ENCODE measurements at places on chromosomes 16 and 17.
A peak's percentile ranks its signal among the peaks of the same experiment; 100 is the strongest.

DNA sequence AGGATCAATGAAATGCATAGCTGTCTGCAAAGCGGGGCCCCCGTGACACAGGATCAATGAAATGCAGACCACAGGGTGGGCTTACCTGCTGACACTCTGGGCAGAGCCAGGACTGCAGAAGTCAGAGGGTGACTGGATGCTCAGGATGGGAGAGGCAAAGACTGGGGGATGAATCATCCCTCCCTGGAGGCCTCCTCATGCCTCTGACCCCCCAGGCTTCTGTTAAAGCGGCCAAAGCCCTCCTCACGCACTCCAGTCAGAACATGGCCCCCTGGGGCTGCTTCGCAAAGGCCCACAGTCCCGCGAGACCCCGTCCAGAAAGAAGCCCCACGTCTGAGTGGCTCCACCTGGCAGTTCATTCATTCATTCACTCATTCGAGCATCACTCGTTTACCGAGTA, 38.4 kb upstream of the FOXF1 start:
- no peak for DNase-seq

- no peak for DNase-seq
These were observed 52.0 kb upstream of the TEX2 start for GRCh38 chr17:64315032-64315490.

- DNase-seq: no peak
These were observed 30.9 kb upstream of the ABCA3 start for GRCh38 chr16:2371421-2371820.

GRCh38 chr16:57959121-57959520, 11.8 kb downstream of the CNGB1 start:
- no peak for DNase-seq

DNA sequence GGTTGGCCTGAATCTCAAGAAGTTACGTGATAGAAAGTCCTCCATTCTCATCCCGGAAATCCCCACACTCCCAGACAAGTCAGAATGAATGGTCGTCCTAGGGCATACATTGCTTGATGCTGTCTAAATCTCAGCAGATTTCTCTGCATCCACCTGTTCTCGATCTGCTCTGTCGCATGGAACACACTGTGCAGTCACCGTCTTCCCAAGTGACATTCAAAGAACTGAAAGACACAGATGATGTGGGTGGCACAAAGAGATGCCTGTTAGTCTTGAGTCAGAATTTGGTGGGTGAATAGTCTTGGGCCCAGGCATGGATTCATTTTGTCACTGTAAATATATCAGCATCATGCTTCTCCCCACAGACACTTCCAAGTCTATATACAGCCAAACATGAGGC, 518 bp upstream of the KRTAP9-3 start:
- no peak for DNase-seq

DNA sequence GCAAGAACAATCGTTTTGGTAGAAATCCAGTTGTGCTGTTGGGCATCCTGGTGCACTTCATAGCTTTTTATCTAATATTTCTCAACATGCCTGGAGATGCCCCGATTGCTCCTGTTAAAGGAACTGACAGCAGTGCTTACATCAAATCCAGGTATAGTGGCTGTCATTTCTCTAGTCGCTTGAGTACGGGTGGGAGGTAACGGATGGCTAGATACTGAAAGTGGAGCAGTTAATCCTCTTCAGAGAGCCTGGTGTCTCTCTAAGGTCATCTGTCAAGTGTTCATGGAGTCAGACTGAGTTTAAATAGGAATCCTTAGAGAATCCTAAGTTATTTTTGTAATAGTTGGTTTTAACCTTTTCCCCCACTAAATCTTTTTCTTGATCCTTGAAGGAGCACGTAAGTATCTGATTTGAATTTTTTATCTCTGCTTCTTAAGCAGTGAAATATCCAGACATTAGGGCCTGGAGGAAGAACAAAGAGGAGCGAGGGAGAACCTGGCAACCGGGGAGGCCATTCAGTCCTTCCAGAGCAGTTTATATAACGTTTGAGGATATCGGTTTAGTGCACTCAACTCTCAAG, 37.2 kb downstream of the MFSD11 start:
- DNase-seq: no peak

GRCh38 chr16:67930678-67931211, 917 bp downstream of the CTRL start:
- no peak for DNase-seq

- DNase-seq: no peak
These were observed 10.1 kb downstream of the METRNL start for GRCh38 chr17:83089328-83090132.

DNA sequence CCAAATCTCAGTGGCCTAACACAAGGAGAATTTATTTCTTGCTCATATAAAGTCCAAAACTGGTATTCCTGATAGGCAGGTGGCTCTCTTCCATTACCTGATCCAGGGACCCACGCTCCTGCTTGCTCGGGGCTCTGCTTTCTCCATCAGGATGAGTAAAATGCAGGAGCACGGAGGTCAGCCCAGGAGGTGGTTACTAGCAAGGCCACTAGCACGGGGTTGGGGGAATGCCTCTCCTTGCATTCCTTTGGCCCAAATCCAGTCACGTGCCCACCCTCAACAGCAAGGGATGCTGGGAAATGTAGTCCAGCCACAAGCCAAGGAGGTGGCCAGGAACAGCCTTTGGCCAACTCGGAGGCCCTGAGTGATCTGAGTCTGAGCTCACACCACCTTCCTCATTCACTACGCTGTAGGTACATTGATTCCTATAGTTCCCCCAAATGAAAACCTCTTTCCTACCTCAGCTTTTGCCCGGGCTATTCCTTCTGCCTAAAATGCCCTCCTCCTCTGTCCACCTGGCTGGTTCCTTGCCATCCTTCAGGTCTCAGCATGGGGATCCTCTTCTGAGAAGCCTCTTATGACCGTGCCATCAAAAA, 38.3 kb upstream of the HAPSTR1 start:
- peak; percentile 50 for DNase-seq

DNA sequence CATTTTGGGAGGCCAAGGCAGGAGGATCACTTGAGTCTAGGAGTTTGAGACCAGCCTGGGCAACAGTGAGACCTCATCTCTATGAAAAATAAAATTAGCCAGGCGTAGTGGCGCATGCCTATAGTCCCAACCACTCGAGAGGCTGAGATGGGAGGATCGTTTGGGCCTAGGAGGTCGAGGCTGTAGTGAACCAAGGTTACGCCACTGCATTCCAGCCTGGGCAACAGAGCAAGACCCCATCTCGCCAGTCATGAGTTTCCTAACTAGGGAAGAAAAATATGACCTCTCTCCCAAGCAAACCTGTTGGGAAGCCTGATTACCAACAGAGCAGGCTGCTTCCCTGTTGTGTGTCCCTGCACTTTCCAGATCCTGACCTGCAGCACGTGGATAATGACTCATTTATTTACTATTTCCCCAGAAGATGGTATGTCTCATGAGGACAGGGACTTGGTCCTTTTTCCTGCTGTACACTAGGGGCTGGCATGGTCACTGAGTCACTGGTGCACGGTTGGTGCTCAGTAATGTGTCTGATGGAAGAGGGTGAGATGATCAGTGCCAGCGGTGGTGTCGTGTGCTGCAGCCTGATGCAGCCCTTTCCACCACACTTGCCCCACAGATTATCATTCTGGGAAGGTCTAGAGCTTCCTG, 30.8 kb downstream of the NMT1 start:
- DNase-seq: no peak

DNA sequence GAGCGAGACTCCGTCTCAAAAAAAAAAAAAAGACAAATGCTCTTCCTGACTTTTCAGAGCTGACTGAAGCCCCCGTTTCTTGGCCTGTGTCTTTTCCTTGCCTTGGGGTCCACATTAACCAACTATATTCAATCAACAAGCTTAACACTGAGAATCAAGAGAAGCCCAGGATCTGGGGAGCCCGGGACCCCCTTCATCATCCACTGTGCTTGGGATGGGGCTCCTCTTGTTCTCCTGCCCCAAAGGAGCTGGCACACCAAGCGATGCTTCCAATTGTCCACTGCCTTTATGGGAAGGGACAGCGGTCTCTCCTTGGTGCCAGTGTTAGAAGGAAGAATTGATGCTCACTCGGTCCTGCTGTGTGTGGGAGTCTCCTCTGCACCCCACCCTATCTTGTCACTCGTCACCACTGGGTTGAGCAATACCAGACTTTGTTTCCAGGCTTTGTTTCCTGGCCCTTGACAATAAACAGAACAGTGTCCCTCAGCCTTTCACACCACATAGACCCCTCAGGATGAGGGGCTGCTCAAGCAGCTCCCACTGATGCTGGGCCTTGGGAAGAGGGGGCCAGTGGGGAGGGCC, 146.7 kb downstream of the KCNJ12 start:
- no peak for DNase-seq

GRCh38 chr17:48800626-48801217, 16.3 kb downstream of the TTLL6 start:
- DNase-seq: no peak

- no peak for DNase-seq
These were observed 32.0 kb upstream of the ENDOV start for GRCh38 chr17:80382956-80383355.

- no peak for DNase-seq
These were observed 97.0 kb downstream of the MRTFB start for GRCh38 chr16:14168146-14168545.

GRCh38 chr17:74128456-74129211, 74.8 kb upstream of the RPL38 start:
- DNase-seq: no peak

GRCh38 chr16:83335076-83335475, 472.7 kb upstream of the HSBP1 start:
- no peak for DNase-seq

- no peak for DNase-seq
These were observed 6.4 kb upstream of the PRR14 start for GRCh38 chr16:30644334-30644830.

DNA sequence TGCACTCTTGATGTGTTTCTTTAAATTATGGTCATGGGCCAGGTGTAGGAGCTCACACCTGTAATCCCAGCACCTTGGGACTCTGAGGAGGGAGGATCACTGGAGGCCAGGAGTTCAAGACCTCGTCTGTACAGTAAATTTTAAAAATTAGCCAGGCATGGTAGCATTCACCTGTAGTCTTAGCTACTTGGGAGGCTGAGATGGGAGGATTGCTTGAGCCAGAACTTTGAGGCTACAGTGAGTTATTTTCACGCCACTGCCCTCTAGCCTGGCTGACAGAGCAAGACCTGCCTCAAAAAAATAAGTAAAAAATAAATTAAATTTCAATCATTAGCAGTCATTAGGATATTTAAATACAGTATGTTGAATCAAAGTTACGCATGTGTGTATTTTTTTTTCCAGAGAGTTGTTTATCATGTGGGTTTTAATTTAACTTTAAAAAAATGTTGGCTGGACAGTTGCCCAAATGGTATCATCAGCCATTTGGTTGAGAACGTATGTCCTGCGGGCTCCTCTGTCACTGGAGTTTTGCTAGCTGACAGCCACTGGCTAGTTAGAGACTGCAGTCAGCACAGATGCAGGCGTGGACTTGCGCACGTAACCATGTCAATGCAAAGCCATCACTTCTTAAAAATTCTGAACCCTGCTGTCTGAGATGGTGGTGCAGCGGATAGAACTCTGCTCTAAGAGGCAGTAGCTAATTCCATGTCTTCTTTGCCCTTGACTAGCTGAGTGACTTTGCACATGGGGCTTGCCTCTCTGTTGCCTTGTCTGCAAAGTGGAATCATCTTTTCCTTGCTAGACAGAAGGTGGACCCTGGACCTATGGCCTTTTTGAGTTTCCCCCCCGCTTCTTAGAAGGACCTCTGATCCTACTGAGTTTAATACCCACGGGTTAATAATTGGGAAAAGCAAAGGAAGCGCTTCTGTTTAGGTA, 40.0 kb downstream of the MAPT start:
- DNase-seq: no peak

GRCh38 chr17:80675438-80676095, 130.9 kb downstream of the RPTOR start:
- no peak for DNase-seq

- DNase-seq: no peak
These were observed 81.6 kb upstream of the LGALS9 start for GRCh38 chr17:27549251-27549893.

DNA sequence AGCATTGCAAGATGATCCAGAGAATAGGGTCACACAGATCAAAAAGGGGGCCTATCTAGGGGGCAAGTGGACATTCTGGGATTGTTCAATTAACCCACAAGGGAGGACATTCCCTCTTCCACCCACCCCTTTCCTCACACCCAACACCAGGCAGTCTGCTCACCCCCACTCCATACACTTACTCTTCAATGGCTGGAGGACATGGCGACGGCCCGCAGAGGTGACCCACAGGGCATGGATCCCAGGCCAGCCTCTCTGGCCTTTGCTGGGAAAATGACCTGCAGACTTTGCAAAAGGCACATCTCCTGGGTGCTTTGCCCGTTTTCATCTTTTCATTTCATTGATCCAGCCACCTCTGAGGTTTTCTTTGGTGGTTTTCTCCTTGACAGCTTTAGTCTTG, 1.7 kb upstream of the CACNG5 start:
- DNase-seq: no peak

DNA sequence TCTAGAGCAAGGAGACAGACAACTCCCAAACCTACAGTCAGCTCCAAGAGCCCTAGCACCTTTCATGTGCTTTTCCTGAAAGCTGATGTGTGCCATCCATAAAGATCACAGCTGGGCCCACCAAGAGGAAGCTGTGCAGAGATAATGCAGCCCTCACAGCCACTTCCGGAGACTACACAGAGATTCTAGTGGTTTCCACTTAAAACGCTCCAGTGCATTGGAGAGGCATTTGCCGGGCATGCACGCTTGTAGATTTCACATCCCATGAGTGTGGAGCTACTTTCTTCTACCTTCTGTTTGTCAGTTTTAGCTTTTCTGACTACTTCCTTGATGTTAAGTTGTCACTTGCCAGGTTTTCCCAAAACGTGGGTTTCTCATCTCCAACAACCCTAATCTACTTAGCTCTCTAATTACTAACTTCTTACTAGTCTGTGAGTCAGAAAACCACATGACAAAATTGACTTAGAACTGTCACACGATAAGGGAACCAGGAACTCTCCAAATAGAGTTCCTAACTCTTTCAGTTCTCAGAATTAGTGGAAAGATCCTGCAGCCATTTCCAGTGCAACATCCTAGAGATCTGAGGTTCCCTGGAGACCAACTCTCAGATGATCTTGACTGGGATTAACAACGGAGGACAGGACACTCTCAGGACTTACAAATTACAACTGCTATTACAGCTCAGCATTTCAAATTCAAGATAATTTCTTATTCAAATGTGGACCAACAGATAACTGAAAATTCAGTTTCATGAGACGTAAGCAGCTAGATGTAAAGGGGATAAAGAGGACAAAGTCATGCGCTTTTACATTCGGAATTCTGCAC, 28.6 kb downstream of the PMP22 start:
- DNase-seq: no peak

- DNase-seq: no peak
These were observed 79.9 kb upstream of the HSBP1 start for GRCh38 chr16:83727751-83728352.
